ENCODE measurements at places on chromosomes 7 and 10.

DNA sequence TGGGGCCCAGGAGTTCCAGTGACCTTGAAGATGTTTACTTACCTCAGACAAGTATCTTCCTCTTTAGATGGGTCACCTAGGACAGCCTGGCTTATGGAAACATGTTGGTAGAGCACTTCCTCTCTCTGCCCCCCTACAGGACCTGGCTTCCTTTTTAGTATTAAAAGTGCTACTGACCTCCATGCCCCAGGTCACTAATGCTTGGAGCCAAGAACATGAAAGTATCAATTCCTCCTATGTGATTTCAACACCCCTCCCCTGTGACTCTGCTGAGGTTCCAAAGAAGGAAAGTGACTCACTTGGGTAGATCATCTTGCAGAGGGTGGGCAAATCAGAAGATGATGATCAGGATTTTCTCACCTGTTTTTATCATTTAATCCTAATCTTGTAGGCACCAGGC is 125.3 kb upstream of the CCDC6 start:
- DNase-seq = no peak

- no peak for DNase-seq
Observed at GRCh38 chr10:2445370-2445769, 622.0 kb upstream of the PFKP start.

DNA sequence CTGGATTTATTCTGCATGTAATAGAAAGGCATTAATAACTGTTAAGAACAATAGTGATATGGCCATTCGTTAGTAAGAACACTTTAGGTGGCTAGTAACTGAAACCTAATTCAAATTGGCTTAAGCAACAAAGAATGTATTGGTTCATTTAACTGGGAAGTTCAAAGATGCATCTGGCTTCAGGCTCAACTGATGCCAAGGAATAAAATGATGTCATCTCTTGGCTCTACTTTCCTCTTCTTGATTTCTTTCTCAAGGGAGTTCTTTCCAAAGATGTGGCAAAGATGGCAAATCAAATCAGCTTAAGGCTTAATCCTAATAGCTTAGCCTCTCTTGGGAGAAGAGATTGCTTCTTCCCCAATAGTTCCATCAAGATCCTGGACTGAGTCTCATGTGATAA is 51.6 kb downstream of the PIK3CG start:
- DNase-seq = no peak

GRCh38 chr10:50972591-50972990 is 87.2 kb upstream of the A1CF start:
- DNase-seq = no peak
